ENCODE measurements at places on chromosomes 3 and 15.

- no peak for DNase-seq
These were observed 52.7 kb downstream of the MITF start for GRCh38 chr3:69791919-69792399.

GRCh38 chr3:122964811-122965210, 62.8 kb downstream of the SEMA5B start:
- no peak for DNase-seq

- no peak for DNase-seq
These were observed 78.3 kb downstream of the NAALADL2 start for GRCh38 chr3:174937478-174937877.

- no peak for DNase-seq
These were observed 9.5 kb downstream of the MTHFS start for GRCh38 chr15:79887054-79887930.

- no peak for DNase-seq
These were observed 309.2 kb downstream of the MAGI1 start for GRCh38 chr3:65729555-65729954.

DNA sequence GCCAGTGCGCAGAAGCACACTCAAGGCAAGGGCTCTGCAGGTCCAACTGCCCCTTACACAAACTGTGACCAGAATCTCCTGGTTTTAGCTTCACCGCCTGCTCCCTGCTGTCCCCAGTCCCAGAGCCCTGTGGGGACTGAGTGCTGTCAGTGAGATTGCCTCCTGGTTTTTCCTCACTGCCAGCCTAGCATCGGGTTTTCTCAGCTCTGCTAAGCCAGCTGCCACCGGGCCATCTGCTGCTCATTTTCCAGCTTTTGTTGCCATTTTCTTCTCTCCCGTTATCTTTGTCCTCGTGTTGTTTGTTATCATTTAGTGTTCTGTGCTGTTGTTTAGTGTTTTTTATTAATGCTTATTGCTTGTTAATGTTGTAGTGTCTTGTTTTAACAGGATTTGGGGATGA, 79.5 kb upstream of the BLM start:
- DNase-seq: no peak

DNA sequence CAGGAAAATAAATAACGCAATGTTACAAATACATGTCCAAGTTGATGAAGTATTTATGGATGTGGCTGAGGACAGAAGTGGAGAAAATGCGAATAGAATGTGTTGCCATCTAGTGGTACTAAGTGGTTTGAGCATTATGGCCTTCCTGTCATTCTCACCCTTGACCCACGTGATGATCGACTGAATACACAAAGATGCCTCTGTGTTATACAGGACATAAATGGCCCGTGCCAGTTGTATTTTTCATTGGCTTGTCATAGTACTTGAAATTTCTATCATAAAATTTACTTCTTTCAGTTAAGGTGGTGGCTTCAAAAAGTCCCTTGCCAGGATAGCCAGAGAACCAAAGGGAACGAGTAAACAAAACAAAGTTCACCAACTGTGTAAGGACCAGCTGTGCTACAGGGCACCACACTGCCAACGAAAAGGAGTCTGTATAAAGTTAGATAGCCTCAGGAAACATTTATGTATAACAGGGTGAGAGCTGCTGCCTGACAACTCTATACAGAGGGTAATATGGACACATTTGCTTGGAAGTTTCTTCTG, 103.7 kb downstream of the MYH15 start:
- DNase-seq: no peak

DNA sequence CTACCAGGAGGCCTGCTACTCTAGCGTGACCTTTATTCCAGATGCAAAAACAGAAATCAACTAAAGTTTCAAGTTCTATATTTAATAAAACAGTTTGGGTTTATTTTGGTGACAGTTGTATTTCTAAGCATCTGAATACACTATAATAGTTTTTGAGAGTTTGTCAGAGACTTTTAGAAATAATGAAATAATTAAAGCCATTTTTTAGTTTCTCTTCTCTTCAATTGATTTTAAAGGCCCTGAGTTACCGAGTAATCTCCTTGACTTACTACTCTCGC, 523.4 kb downstream of the CADM2 start:
- no peak for DNase-seq

DNA sequence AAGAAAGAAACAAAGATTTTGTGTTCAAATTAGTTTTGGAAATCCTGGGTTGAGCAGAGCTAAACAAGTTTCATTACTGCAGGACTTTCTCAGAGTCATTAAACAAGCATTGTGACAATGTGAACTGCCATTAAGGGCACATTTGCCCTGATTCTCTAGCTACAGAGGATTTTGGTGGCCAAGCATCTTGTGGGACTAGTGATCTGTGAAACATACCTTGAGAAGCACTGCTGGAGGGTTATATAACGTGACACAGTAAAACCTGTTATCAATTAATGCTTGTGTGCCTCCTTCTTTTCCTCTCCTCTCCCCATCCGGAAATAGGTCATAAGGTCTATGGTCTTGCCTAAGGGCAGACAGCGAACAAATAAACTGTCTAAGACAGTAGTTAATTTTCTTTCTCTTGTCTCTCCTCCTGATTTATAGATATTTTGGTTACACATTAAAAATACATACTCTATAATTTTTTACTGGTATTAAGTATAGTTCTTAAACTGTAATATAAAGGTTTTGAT, 167.3 kb upstream of the NANOGP8 start:
- no peak for DNase-seq

DNA sequence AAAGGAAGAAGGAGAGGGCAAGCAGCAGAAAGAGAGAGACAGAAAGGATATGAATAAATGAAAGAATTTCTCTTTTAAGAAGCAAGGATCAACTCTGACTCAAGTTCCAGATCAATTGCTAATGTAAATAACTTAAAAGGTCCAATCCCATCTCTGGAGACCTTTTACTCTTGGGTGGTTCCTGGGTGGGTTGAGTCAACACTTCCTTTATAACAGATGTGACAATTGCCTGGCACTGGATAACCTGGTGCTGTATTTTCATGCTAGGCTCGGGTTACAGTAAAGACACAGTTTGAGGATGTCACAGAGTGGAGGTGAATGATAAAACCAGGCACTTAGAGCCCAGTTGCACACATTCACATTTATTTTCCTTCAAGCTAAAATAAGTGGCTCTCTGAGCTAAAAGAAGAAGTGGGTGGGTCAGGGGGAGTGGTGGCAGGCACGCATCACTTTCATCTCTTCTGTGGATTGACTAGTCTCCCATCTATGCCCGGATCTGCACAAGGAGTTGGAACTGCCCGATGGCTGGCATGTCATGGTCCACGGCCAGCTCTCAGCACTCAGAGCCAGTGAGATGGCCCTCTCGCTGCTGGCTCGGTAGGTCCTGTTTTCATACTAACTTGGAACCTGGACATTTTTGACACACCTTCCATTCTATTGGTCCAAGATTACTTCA, 465.8 kb downstream of the FOXP1 start:
- no peak for DNase-seq

DNA sequence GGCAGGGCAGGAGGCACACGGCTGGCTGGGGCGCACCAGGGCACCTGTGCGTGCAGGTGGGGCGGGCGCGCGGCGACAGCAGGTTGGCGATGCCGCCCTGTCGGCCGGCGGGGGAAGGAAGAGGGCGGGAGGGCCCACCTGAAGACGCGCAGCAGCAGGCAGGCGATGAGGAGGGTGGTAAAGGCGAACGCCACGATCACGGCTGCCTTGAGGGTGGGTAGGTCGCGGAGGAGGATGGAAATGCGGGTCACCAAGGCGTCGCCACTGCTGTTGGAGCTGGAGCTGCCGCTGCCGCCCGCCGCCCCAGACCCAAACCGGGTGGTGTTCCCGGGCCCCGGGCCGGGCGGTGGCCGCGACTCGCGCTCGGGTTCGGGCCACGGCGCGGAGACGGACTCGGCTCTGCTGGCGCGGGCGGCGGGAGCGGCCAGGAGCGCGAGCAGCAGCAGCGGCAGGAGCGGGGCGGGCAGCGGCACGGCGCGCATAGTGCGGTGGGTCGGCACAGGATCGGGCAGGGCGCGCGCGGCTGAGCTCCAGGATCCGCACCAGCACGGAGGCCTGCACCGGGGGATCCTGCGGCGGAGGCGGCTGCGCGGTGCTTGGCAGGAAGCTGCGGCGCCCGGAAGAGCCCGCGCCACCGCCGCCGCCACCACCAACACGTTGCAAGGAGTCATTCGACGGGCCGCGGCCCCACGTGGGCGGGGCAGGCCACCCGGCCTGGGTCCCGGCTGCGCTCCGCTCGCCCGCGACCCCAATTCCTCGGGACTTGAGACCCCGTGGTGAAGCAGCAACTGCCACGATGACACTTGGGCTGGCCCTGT, at the start of gene FAM174B:
FAM174B (minus strand) TSS at position 598 of the 818 bp plus-strand sequence.
- no peak for DNase-seq

GRCh38 chr3:69423463-69424155, 37.7 kb upstream of the FRMD4B start:
- DNase-seq: no peak

DNA sequence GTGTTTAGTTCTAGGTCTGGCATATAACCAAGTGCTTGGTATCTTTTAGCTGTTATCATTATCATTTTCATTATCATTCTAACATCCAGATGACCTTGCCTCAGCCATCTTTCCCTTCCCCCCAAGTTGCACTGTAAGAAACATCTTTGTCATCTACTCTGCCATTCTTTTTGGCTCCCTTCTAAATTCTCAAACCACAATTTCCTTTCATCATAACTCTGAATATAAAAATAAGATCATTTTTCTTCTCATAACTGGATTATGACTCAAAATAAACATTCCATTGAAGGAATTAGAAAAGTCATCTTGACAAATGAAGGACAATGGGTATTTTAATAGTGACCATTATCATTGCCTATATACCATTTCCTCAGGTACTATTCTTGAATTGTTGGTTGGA, 786.2 kb downstream of the AGBL1 start:
- DNase-seq: no peak

DNA sequence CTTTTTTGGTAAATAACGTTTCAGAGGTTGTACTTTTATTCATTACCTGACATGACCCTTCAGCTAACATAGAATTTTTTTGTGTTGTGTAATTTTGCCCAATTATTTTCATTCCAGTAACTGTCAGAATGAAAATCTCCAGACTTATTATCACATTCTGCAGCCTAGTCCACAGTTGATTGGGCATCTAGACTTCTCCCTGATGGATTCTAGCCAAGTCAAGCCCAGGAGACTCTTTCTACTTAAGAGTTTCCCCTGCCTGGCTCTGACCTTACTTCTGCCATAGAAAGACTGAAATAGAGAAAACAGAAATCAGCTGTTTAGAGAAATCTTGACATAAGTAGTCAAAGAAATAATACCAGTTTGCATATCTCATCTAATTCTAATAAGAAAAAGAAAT, 82.9 kb upstream of the CDAN1 start:
- DNase-seq: no peak
